ENCODE measurements at places on chromosomes 2 and 18.
A peak's percentile ranks its signal among the peaks of the same experiment; 100 is the strongest.

DNA sequence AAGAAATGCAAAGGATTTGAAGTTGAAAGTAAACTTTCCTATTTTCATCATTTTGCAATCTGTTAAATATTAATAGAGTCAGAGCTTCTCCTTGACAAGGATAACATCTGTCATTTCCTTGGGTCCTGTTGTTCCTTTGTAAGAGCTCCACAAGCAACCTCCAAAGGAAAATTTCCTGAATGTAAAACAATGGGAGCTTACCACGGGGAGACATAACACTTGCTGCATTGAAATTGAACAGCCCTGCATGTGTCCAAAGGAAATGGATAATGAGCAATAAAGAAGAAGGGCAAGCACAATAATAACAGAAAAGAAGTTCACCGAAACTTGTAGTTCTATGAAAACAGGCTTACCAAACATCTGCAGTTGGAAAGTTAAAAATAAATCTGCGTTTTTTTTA is 42.0 kb upstream of the SCG2 start:
- DNase-seq: no peak

- DNase-seq: no peak
These were observed 17.7 kb downstream of the KLF7 start for GRCh38 chr2:207148020-207148419.

DNA sequence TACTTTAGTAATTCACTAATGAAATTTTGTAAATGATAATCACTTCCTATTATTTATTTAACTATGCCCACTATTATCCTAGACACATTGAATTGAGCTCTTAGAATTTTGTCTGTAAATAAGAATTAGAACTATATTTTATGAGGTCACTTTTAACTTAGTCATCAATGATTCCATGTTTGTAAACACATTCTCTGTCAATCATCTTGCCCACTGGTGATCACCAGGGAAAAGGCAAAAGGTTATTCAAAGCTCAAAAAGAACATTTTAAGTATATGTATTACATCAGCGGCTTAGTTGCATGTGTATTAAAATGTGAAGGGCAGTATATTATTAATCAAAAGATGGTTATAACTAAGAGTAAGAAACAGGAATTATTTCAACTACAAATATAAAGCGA is 25.2 kb downstream of the SCN9A start:
- no peak for DNase-seq

DNA sequence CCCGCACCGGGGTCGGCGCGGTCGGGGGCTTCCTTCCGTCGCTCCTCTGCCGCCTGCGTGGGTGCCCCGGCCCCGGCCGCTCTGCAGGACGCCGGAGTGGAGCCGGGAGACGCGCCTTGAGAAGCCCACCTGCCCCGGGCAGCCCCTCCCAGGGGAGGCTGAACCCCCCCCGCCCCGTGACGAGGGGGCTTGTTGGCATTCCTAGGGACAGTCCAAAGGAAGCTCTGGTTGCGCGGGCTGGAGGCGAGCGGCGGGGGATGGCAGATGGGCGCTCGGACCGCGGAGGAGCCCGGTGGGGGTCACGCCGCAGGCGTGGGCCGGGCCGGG is 133.5 kb upstream of the MGAT5 start:
- no peak for DNase-seq

- DNase-seq: no peak
These were observed 240.7 kb upstream of the SIX3 start for GRCh38 chr2:44700824-44701223.

DNA sequence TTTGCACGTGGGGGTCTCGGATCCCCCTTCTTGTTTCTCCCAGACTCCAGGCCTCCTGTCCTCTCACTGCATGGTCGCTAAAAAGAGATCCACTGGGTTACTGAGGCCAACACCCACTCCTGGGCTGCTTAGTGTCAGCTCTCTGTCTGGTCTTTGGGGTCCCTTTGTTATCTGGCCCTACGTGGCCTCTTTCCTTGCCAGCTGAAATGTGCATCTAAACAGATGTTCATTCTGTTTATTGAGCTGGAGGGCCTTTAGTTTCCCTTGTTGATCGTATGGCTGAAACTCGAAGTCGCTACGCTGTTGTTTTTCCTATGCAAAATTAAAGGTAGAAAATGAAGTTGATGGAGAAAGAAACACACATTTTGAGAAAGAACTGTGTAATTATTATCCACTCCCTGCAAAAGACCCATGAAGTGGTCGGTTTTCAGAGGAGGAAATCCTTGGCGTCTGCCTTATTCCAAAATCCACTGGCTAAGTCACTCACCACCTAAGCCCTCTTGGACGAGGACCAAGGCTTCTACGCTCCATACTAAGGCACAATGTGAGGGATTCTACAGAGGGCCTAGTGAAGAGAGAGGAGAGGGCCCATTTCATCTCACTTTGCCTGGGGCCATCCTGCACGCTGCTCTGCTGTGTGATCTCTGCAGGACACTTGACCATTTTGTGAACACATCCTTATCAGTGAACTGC is 105.3 kb downstream of the GLI2 start:
- no peak for DNase-seq

DNA sequence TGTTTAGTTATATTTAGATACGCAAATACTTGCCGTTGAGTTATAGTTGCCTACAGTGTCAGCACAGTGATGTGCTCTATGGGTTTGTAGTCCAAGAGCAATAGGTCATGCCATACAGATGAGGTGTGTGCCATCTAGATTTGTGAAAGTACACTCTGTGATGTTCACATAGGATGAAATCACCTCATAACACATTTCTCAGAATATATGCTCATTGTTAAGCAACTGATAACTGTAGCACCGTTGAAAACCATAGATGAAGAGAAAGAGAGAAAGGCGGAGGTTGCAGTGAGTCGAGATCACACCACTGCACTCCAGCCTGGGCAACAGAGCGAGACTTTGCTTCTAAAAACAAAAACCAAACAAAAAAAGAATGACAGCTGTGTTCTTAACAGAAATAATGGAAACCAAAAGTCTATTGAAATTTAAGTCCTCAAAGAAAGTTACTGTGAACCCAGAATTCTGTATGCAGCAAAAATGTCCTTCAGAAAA is 9.5 kb downstream of the DGKD start:
- DNase-seq: no peak

DNA sequence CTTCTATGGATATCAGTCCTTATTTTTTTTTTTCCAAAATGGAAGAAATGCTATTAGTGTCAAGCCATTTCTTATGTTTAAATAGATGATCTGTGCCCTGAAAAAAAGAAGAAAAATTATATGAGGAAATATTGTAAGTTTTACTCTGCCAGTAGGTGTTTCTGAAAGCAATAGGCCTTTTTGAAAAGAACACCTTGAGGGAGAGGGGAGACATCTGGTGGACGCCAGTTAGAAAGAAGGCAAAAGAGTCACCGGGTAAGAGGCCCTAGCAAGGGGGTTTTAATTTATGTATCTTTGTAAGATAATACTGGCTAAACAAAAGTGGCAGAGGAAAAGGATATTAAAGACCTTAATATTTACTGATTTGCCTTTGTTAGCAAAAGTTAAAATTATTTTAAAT is 56.1 kb downstream of the DYNAP start:
- DNase-seq: no peak

- no peak for DNase-seq
These were observed 69.7 kb upstream of the POU3F3 start for GRCh38 chr2:104784264-104784663.

DNA sequence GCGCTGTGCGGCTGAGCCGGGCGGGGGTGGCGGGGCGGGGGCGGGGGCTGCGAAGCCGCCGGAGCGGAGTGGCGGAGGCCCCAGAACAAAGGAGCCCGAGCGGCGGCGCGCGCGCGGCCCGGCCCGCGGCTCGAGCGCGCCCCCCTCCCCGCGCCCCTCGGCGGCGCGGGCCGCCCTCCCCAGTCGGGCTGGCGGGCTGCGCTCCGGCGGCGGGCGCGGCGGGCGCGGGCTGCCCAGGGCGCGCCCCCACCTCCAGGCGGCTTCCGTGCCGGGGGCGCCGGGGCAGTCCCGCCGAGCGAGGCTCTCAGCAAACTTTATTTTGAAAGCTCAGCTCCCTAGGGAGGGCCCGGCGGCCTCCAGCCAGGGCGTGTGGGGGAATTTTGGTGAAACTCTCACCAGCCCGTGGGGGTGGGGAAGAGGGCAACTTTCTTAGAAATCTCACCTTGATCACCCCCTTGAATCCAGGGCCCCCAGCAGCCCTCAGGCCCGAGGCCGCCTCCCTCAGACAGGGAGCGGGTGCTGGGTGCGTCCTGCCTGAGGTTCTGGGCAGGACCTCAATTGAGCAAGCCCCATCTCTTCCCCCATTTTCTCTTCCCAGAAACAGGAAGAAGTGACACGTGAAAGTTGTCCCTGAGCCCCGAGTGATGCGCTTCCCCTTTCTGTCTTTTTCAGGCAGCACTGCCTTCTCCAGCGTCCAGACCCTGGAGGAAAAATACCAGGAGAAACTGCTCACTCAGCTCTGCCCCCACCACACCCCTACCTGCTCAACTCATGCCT is 786 bp downstream of the TET3 start:
- DNase-seq: peak; percentile 51

- peak; percentile 43 for DNase-seq
These were observed 105.6 kb downstream of the VSNL1 start for GRCh38 chr2:17646081-17646554.

GRCh38 chr18:57137847-57138246 is 9.0 kb upstream of the BOD1L2 start:
- no peak for DNase-seq

DNA sequence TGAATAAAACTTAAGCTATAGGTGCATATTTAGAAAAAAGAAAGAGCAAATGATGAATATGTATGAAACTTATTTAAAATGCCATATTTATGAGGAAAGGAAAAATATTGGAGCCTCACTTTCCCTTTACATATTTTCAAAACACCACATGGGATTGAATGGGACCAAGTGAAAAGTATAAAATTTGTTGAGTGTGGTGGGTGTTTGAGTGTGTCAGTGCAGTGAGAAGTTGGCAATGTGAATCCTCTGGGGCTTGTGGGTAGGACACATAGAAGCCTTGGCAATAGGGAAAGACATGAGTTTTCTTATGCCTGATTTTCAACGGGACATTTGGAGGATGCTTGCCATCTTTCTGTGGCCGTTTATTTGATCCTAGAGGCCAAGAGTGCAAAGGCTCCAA is 502.2 kb upstream of the CELF4 start:
- no peak for DNase-seq

DNA sequence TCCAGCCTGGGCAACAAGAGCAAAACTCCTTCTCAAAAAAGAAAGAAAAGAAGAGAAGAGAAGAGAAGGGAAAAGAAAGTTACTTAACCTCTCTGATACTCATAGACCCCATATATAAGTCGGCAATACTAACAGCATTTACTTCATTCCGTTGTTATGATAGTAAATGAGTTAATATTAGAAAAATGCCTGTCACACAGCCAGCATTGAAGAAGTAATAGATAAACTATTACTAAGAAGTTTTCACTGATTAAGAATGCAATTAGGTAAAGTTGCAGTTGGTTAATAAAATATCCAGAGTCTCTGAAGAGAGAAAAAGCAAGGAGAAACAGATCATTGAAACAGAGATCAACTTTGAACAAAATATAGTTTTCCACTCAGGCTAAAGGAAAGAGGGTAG is 161.3 kb upstream of the UBE2E3 start:
- DNase-seq: no peak

GRCh38 chr2:122831649-122832048 is 1076.2 kb downstream of the TSN start:
- no peak for DNase-seq

- DNase-seq: no peak
These were observed 67.2 kb upstream of the SMAD7 start for GRCh38 chr18:49017813-49018553.

DNA sequence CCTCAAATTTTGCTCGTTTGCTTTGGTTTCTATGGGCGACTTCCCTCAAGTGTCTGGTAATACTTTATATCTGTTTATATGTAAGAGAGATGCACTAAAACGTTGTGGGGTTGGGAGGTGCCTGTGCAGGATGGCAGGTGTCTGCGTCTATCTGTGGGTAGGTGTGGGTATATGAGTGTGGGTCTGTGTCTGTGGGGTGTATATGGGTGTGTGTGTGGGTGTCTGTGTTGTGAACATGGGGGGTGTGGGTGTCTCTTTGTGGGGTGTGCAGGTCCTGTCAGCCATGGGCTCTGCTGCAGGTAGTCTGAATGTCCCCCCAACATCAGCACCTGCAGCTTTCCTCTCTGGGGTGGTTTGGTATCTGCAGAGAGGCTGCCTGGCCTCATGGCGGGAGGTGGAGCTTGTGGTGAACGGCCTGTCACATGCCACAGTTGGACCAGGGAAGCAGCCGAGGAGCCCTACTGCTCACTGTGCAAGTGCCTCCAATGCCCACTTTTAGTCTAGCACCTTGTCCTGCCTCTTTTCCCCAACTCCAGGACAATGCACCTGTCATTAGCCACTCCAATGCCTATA is 90.3 kb downstream of the LPIN1 start:
- no peak for DNase-seq

- no peak for DNase-seq
These were observed 13.4 kb downstream of the MYO5B start for GRCh38 chr18:50181590-50181989.

GRCh38 chr2:127818241-127818640 is 7.3 kb upstream of the WDR33 start:
- no peak for DNase-seq

DNA sequence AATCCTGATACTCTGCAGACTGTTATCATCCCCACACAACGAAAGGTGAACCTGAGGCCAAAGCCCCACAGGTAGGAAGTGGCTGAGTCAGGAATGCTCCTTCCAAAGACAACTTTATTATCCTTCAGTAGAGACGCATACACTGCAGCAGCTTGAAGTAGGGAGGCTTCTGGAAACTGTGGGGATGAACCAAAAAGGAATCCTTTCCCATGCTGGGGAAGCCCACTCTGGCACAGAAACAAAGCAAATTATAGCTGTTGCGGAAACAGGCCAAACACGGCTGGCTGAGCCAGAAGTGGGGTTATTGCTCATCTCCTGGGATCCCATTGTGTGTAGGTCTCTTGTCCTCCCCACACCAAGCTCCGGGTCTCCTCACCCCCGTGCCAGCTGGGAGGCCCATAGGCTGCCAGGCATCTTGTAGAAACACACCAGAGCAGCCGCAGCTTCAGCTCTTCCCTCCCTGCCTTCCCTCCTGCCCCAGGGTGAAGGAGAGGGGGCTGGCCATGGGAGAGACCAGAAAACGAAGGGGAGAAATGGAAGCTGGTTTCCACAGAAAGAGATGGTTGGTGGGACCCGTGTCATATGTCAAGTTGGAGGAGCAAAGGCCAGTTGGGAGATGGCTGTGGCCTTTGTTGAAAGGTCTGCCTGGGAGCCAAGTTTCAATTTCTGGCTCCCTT is 176.9 kb upstream of the NABP1 start:
- DNase-seq: no peak

- no peak for DNase-seq
These were observed 46.0 kb downstream of the TMEFF2 start for GRCh38 chr2:192148620-192149321.

DNA sequence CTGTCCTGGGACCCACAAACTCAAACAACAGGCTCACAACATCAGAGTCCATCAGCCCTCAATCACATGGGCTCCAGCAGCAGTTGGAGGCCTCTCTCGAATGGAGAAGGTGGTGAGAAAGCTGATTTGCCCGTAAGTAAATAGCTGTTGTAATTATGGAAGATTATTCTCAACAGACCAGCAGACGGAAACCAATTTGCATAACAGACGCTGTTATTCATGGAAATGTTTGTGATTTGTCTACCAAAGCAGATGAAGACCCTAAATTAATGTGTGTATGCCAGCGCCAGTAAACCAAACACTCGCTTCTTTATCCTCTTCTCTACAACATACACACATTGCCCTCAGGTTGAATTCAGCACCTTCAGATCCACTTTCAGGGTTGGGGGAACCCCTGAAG is 23.4 kb upstream of the GALNT14 start:
- no peak for DNase-seq

- no peak for DNase-seq
These were observed 815.1 kb upstream of the RAB6C start for GRCh38 chr2:129164220-129164949.

- DNase-seq: no peak
These were observed 779 bp upstream of the LYPD6 start for GRCh38 chr2:149329489-149330126.

Data from stimulated activated CD4-positive, alpha-beta T cell treated with anti-CD3 and anti-CD28 coated beads, TNF-alpha, amount 100 ng/mL, for 24 hours (primary cell).